ENCODE measurements at places on chromosomes 3 and 15. TPM values are rescaled to one million over a fixed set of nuclear protein-coding genes. Genes with fewer than 3 reads are reported as not detected.

Gene RBM15B
- total RNA-seq: 20.4 TPM

Gene EIF2A
- total RNA-seq: 83.6 TPM

Gene PLA2G4E
- not detected for total RNA-seq

Gene MED12L
- 0.41 TPM for total RNA-seq

Gene SYNPR
- total RNA-seq: not detected

Gene MESP2
- total RNA-seq: 0.50 TPM

Gene NEIL1
- 2.4 TPM for total RNA-seq

Gene SCN5A
- total RNA-seq: 0.72 TPM

Gene ACY1
- total RNA-seq: 24.9 TPM

Gene SKOR1
- not detected for total RNA-seq

Gene MASP1
- 0.02 TPM for total RNA-seq

Gene KIF7
- 4.0 TPM for total RNA-seq

Gene CPB1
- not detected for total RNA-seq

Gene OIP5
- total RNA-seq: 11.8 TPM

Gene SNX22
- 1.3 TPM for total RNA-seq

Gene GABRG3
- total RNA-seq: 0.49 TPM

Gene SMARCC1
- total RNA-seq: 30.1 TPM

Gene KY
- 0.07 TPM for total RNA-seq

Gene BCL6
- total RNA-seq: 17.4 TPM

Gene BNC1
- total RNA-seq: 0.98 TPM

Gene CAMK2N2
- total RNA-seq: 1.5 TPM

Gene VPS18
- total RNA-seq: 24.3 TPM

Gene C3orf20
- total RNA-seq: 0.02 TPM

Gene PAQR9
- 2.5 TPM for total RNA-seq

Gene NMNAT3
- 1.7 TPM for total RNA-seq

Gene C2CD4A
- total RNA-seq: 0.14 TPM

Gene ELL3
- 1.1 TPM for total RNA-seq

Gene MYRIP
- not detected for total RNA-seq

Gene ERICH6
- 0.07 TPM for total RNA-seq

Gene CRYGS
- total RNA-seq: 0.96 TPM

Gene PIF1
- total RNA-seq: 14.6 TPM

Gene RNU5B-1
- total RNA-seq: not detected

Gene CADM2
- total RNA-seq: 0.27 TPM

Gene TMEM212
- not detected for total RNA-seq

Gene FHIT
- total RNA-seq: 0.41 TPM

Gene ATP13A5
- not detected for total RNA-seq

Gene IGSF10
- 0.34 TPM for total RNA-seq

Gene LRRC15
- 0.25 TPM for total RNA-seq

Gene ITGA11
- 2.8 TPM for total RNA-seq

Gene SAMMSON
- not detected for total RNA-seq
